ENCODE measurements at places on chromosomes 4 and X. TPM values are rescaled to one million over a fixed set of nuclear protein-coding genes. Genes with fewer than 3 reads are reported as not detected.

GRCh38 chr4:23392860-23393458 is 496.9 kb downstream of the PPARGC1A start:
- no peak for DNase-seq

Gene PAGE5
- not detected for total RNA-seq

DNA sequence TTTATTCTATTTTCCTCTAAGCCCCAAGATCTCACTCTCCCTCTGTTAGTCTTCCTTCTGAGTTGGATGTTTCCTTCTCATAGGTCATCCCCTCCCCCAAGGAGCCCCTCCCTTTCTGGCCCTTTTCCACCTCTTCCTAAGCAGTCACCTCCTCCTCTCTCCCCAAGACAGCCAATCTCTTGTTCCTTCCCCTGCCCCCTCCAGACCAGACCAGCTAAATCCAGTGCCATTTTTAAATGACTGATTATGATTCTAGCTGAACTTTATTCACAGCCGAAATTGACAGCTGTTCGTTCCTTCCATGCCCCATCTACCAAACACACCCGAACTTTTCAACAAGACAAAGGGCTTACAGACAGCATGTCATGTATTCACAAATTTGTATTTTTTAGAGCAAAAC is 1.9 kb downstream of the SPIN2A start:
- no peak for DNase-seq

DNA sequence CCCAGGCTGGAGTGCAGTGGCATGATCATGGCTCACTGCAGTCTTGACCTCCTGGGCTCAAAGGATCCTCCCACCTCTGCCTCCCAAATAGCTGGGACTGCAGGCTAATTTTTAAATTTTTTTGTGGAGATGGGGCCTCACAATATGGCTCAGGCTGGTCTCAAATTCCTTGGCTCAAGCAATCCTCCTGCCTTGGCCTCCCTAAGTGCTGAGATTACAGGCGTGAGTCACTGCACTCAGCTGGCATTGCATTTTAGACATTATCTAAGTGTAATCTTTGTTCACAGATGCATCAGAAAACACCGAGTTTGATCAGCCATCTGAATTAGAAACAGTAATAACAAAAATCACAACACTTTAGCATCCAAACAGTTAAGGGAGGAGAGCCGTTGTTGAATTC is 53.4 kb upstream of the CBR4 start:
- DNase-seq: no peak

GRCh38 chr4:52685316-52685715 is 26.2 kb upstream of the USP46 start:
- DNase-seq: no peak

Measured in IMR-90 (cell line).